Esophagus muscularis mucosa (tissue), 4 donors: ENCODE measurements at places on chromosomes 7 and 10.

GRCh38 chr7:43076189-43076605 is 36.2 kb upstream of the HECW1 start:
- no peak for DNase-seq

GRCh38 chr10:84837041-84837812 is 508.8 kb downstream of the CCSER2 start:
- DNase-seq, result no peak

DNA sequence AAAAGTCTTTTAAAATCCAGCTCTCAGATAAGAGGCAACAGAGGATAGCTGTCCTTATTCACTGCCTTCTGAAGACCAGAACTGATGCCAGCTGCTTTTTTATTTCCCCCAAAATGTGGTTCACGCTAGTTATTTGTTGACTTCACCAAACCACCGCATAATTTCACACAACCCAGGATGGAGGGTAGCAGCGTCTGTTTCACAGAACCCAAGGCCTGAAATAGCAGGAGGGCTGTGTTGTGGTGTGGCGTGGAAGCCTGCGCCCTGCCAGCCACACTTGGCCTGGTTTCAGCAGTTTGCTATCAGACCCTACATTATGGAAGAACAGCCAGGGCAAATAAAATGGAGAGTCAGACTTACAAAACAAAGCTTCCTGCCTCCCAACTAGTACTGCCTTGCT is 155.4 kb downstream of the DYNC1I1 start:
- no peak for DNase-seq

- peak; percentile 70 for DNase-seq
These were observed 203.2 kb upstream of the SHH start for GRCh38 chr7:156015237-156016020.

GRCh38 chr7:90272242-90272641 is 27.3 kb downstream of the CFAP69 start:
- DNase-seq, result no peak

DNA sequence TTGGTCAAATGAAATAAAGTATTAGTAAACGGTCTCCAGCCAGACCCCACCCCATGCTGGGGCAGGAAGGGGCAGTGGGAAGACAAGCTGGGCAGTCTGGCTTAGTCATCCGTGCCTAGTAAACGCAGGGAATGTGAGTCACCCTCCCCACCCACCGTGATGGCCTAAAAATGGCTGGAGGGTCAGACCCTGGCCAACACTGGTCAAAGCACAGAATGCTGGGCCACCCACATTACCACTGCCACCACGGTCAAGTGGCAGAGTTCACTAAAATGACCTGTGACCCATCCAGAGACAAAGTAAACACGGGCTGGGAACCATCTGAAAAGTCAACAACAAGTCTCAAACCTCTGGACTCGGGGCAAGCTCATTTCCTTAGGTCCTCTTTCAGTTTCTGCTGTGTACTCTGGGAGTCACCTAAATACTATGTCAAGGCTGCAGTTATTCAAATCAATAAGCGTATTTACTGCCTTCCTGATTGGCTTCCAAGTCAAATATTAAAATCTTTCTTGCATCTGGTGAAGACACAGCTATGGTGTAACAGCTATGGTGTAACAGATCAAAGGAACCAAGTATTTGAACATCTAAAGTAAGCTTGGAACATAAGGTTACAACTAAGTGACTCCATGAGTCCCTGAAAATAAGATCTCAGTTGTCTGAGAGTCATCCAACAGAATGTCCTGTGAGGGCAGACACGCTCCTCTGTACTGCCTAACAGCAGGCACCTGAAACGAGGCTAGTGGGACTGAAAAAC is 3.0 kb downstream of the ZFAND2A start:
- no peak for DNase-seq

- peak; percentile 39 for DNase-seq
These were observed 408.6 kb upstream of the PRKCQ start for GRCh38 chr10:6988654-6989053.

DNA sequence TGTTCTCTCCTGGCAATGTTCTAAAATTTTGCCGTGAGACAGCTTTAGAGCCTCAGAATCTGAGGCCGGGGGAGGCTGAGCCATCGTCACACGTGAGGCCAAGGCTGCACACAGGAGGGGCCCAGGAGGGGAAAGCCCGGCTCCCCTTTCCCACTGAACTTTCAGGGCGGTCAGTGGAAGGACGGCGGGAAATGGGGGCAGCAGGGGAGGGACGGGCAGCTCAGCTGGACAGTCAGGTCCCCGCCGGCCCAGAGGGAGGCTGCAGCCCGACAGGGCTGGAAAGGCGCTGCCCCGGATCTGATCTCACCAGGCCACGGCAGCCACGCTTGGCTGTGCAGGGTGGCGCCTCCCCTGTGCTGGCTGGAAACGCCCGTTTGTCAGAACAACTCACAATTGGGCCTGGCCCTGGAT is 43.3 kb upstream of the ADGRA1 start:
- DNase-seq, result no peak

- DNase-seq, result peak; percentile 81
These were observed 9.2 kb downstream of the CLRN3 start for GRCh38 chr10:127883516-127883915.

DNA sequence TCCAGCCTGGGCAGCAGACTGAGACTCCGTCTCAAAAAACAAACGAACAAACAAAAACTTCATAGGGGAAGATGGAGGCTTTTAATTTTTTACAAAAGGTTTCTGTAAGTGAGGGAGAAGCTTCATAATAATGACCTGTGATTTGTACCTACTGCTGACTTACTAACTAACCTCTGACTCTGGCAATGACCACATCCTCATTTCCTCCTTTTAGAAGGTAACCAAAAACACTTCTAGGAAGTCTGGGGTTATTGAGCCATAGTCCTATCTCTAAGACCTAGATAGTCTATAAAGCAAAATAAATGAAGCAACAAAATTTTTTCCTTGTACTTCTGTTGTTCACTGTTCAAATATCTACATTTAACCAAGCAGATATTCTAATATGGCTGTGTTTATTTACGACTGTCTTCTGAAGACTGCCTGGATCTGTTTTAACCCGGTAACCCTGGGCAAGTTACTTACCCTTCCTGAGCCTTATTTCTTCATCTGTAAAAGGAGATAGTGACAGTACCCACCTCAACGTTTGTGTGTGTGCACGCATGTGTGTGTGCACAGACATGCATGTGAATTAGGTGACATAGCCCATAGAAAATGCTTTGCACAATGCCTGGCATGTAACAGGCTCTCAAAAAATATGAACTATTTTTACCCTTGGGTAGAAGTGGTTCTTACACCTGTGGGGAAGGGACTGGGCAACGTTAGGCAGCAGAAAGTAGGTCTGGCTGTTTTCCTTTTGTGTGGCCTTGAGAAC is 30.8 kb upstream of the SMNDC1 start:
- no peak for DNase-seq

GRCh38 chr10:121284936-121285335 is 313.3 kb downstream of the FGFR2 start:
- DNase-seq, result no peak

DNA sequence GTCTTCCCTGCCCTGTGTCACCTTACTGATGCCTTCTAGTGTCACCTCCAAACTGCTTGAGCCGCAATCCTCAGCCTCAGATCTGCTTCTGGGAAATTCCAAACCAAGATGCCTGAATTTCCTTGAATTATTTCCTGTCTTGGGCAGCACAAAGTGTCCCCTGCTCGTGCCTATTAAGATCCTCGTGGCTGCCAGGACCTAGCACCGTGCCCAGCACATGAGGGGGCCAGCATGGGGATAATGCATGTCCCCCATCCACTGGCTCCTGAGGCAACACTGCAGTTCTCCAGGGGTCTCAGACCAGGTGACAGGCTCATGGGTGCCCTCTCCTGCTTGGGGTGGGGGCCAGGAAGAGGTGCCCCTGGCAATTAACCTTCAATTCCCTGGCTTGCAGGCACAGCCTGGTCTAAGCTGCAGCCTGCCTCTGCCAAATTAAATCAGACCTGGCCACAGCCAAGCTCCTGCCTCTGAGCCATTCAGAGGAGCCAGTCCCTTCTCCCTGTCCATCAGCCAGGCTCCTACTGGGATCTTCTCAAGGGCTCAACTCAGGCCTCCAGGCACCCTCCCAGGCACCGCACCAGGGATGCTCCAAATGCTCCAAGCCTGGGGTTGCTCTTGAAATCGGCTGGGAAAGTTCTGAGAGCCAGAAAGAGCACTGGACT is 146.6 kb downstream of the SH3PXD2A start:
- DNase-seq, result no peak

GRCh38 chr10:36499693-36500092 is 625.7 kb upstream of the ANKRD30A start:
- no peak for DNase-seq

DNA sequence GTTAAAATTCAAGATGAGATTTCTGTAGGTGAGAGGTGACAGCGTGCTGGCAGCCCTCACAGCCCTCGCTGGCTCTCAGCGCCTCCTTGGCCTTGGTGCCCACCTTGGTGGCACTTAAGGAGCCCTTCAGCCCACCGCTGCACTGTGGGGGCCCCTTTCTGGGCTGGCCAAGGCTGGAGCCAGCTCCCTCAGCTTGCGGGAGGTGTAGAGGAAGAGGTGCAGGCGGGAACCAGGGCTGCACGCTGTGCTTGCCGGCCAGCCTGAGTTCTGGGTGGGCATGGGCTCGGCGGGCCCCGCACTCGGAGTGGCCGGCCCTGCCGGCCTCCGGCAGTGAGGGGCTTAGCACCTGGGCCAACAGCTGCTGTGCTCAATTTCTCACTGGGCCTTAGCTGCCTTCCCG is 320.0 kb upstream of the VWC2 start:
- no peak for DNase-seq

DNA sequence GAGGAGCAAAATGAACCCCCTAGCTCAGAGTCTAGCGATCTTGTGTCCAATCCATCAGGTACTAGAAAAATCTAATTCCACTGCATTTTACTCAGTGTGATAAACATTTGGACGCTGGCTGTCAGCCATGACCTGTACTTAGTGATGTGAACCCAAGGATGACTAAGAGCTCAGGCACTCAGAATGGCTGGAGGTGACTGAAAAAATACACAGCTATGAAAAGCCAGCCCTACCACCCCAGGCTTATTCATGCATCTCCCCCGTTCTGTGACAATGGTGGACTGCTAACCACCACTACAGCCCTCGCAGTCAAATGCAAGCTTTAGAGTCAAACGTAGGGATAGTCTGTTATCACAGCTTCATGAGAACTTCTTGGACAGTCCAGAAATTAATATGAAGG is 14.9 kb downstream of the AFAP1L2 start:
- DNase-seq, result no peak

GRCh38 chr7:156897673-156898072 is 4.7 kb upstream of the LMBR1 start:
- peak; percentile 55 for DNase-seq

GRCh38 chr7:151249732-151250072 is 1.2 kb upstream of the SMARCD3 start:
- DNase-seq, result no peak

GRCh38 chr7:143359771-143360353 is 2.7 kb downstream of the FAM131B start:
- DNase-seq, result no peak

DNA sequence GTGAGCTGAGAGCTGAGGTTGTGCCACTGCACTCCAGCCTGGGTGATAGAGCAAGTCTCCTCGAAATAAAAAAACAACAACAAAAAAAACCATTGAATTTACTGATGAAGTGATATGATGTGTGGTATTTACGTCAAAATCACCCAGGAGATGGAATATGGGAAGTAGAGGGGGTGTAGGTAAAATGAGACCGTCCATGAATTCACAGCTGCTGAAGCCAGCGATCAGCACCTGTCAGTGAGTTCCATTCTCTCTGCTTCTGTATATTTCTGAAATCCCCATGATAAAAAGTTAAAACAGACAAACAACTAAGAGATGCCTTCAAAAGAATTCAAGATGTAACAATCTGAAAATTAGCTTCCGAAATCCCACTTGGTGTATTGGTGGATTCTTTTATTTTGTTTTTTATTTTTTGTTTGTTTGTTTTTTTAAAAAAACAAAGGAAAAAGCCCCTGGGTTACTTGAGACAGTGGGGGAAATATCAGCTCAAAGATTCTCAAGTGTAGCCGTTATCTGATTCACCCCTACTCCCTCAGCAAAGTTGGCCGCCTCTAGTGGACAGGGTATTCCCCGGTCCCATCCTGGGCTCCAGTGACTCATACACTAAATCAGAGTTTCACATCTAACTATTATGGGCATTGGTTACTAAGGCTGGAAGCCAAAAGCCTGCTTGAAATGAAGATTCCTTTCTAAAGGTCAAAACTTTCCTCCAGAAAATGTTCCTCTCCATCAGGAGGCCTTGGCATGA is 76.4 kb downstream of the MAP3K8 start:
- DNase-seq, result no peak

DNA sequence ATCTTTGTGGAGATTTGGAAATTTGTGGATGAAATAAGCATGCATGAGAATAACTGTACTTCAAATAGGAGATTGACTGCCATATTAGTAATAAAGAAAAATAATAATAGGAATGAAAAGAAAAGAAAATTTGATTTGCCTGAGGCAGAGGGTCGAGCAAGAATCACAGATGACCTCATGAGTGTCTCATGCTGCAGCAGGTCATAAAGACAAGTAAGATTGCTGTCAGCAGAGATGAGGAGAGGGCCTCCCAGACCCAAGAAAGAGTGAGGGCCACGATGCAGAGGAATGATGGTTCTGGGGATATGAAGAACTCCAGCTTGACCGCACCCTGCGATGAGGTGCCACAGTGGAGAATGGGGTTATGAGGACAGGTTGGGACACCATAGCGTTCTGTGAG is 39.2 kb downstream of the TOMM7 start:
- DNase-seq, result no peak

- peak; percentile 83 for DNase-seq
These were observed 11.7 kb downstream of the PRF1 start for GRCh38 chr10:70590655-70591416.

- no peak for DNase-seq
These were observed 566.7 kb upstream of the FOXK1 start for GRCh38 chr7:4115442-4115841.

GRCh38 chr10:90947030-90947960 is 26.4 kb upstream of the ANKRD1 start:
- peak; percentile 47 for DNase-seq

DNA sequence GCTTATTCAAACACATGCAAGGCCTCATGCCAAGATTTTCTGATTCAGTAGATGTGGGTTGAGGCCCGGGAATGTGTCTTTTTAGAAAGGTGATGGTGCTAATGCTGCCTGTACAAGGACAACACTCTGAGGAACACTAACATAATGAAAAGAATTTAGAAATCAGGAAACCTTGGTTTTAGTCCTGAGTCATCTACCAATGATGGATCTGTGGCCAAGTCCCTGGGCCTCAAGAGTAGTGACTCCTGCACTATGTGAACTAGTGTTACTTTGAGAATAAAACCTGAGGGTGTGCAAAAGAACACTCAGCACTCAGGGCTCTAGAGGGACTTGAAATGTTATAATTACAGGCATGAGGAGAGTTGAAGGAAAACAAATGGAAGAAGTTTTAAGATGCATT is 741.7 kb upstream of the GALNT17 start:
- no peak for DNase-seq

GRCh38 chr7:2939193-2939885 is 95.2 kb upstream of the GNA12 start:
- no peak for DNase-seq

GRCh38 chr10:107931808-107932207 is 767.3 kb upstream of the SORCS1 start:
- DNase-seq, result no peak
